ENCODE measurements at places on chromosomes 11 and 22. TPM values are rescaled to one million over a fixed set of nuclear protein-coding genes. Genes with fewer than 3 reads are reported as not detected.

Gene PKP3
- total RNA-seq, result 0.49 TPM

- no peak overlapping the region for H3K4me3 ChIP-seq
- H3K36me3 ChIP-seq, result peaks cover 22% of the 10 kb centered on the region
- H3K4me1 ChIP-seq, result peaks cover 34% of the 10 kb centered on the region
- H3K27ac ChIP-seq, result no peak overlapping the region
- no peak for DNase-seq
These were observed 1.9 kb downstream of the HPS4 start for GRCh38 chr22:26481694-26482093.

- DNase-seq, result no peak
- no peak overlapping the region for H3K4me3 ChIP-seq
- no peaks in the 10 kb centered on the region for H3K27me3 ChIP-seq
- H3K4me1 ChIP-seq, result no peaks in the 10 kb centered on the region
- H3K27ac ChIP-seq, result no peak overlapping the region
- H3K36me3 ChIP-seq, result no peaks in the 10 kb centered on the region
These were observed 1279.5 kb upstream of the TENM4 start for GRCh38 chr11:80720295-80720694.

Gene TMA7B
- 1.0 TPM for total RNA-seq

Measured in endothelial cell (in vitro differentiated cells).